ENCODE measurements at places on chromosomes 13 and 19.

DNA sequence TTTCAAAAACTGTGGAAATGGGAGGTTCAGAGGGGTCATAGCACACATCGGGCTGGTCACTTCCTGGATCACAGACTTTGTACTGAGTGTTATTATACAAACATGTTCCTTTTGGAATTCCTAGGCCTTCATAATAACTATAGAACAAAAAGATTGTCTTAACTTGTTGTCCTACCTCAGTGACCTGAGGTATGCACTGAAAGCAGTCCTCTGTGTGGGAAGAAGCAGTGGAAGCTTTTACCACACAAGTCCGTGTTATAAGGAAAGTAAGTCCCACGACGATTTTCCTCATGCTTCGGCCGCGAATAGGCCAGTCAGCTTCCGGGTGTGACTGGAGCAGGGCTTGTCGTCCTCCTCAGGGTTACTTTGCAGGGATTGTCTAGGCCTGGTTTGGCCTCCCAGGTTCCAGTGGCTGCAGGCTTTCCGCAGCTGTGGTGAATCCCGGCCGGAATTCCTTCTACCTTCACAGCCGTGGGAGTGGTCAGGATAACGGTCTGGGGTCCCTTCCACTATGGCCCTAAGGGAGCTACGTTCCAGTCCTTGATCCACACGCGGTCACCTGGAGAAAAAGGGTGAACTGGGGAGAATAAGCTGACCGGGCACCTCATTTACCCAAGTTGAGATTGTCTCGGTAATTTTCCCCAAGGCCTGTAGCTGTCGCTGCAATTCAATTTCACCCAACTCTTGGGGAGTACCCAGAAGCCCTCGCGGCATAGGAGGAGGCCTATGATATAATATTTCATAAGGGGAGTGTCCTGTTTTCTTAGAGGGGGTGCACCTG is 16.0 kb downstream of the NAPSA start:
- peak; percentile 32 for DNase-seq

- DNase-seq = no peak
These were observed 10.2 kb downstream of the RAB20 start for GRCh38 chr13:110551284-110551683.

DNA sequence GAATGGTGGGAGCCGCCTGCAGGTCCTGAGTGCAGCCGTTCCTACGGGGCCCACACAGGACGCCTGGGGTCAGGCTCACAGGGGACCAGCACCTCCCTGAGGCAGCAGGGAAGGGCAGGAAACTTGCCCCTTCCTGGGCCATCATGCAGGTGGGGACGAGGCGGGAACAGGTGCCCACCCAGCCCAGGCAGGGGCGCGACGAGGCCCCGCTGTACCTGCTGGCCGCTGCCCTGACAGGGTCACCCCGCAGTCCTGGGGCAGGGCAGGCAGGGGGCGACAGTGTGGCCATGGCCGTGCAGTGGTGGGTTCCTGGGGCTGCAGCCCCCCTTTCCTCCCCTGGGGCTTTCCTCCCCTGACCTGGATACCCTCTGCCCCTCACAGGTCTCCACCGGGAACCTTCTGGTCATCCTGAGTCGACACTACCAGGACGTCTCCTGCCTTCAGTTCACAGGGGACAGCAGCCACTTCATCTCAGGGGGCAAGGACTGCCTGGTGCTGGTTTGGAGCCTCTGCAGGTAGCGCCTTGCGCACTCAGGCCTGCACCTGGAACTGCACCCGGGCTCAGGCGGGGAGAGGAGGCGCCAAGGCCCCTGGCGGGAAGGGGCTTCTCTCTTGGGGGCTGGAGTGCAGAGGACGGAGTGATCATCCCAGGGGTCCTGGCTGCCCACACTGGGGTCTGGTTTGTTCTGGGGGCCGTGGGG is 5.4 kb downstream of the WDR18 start:
- no peak for DNase-seq

GRCh38 chr13:50267917-50268316 is 252.7 kb downstream of the KCNRG start:
- peak; percentile 20 for DNase-seq

DNA sequence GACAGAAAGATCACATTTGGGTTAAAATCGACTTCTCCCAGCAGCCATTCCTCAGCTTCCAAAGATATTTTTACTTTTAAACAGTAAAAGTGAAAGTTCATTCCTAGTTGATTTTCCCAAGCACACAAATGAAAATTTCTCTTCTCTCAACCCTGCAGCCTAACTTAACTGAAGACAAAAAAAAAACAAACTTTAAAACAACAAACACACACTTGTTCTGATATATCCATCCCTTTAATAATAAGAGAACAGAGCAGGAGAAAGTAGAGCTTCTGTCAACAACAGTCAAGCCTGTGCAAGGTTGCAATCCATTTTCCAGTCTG is 72.9 kb downstream of the STK24 start:
- DNase-seq = no peak

DNA sequence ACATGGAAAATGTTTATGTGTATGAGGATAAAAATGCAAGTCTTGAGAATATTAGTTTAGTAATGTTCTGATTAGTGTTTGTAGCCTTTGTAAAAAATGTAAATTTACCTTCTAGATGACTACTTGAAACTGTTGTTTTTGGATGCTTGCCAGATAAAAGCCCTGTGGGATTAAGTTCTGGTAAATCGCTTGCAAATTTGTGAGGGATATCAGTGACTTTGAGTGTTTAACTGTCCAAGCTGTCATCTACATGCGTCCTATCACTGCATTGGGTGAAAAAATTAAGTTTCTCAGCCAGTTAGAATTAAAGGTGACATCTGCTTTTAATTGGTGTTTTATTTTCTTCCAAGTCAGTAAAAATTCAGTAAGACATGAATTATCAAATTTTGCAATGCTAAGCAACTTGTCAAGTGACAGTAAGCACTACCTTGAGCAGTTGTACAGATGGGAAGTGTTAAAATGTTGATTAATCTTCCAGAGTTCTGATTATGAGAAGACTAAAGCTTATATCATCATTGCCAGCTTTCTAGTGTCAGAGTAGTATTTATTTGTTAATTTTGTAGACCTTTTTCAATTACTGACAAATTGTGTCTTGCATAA is 88.0 kb downstream of the PCCA start:
- DNase-seq = peak; percentile 76

- DNase-seq = no peak
These were observed 60.1 kb downstream of the PEPD start for GRCh38 chr19:33461256-33462111.
